ENCODE measurements at places on chromosomes 7 and 10.

DNA sequence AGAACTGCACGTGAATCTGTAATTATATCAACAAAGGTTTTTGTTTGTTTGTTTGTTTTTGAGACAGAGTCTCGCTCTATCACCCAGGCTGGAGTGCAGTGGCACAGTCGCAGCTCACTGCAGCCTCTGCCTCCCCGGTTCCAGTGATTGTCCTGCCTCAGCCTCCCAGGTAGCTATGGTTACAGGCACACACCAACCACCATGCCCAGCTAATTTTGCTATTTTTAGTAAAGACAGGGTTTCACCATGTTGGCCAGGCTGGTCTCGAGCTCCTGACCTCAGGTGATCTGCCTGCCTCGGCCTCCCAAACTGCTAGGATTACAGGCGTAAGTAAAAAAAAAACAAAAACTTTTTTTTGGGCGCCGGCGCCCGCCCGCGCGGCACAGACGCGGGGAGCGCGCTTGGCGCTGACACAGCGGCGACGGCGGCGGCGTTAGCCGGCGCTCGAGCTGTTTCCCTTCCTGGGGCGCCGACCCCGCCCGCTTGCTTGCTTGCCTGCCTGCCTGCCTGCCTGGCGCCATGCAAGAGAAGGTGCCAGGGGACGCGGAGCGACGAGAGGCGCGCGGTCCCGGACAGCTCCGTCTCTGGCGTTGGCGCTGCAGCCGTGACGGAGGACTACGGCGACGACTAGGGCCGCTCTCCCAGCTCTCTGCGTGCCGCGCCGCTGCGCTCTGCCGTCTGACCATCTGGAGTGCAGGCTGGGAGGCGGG, 171.4 kb upstream of the NUPR2 start:
- DNase-seq, result no peak

DNA sequence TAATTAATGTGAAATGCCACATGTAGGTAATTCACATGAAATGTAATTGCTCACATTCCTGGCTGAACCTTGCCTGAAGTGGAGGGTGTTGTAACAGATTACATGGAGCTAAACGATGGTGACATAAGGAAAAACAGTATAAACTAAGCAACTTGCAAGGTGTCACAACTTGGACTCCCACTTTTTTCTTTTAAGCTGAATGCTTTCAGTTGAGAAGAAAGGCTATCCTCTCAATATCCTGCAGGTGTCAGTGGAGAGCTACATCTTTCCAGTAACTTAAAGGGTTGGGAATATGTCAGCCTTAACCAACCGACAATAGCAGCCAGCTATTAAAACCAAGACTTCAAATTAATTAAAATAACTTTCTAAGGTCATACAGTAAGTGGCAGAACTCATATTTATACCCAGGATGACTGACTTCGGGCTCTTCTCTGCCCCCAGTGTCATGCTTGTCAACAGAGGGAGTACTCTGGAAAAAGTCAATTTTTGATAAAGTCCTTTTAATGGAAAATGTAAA, 33.7 kb downstream of the NRBF2 start:
- no peak for DNase-seq

- no peak for DNase-seq
Measured at GRCh38 chr7:118420888-118421287, 196.4 kb downstream of the ANKRD7 start.

DNA sequence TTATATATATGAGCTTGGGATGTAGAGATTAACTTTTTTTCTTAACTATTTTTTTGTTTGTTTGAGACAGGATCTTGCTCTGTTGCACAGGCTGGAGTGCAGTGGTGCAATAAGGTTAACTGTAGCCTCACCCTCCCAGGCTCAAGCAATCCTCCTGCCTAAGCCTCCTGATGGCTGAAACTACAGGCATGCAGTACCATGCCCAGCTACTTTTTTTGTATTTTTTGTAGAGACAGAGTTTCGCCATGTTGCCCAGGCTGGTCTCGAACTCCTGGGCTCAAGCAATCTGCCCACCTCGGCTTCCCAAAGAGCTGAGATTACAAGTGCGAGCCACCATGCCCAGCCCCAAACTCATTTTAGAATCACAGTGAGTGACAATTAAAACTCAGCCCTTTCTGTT, 105.2 kb downstream of the CUBN start:
- DNase-seq, result no peak

DNA sequence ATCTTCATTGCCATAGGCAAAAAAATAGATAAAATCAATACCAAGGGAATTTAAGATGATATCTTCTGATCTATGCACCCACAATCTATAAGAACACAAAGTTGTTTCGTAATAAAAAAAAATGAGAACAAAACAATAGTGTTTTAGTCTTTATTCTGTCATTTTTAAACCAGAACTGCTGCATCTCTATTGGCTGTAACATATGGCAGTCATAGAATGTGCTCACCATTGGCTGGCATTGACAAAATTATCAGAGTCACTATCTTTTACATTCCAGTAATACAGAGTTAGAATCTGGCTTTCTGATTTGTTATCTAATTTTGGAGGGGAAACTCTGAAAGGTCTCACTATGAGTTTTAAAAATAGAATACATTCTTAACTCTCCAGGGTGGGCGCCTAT, 138.6 kb upstream of the CCDC6 start:
- DNase-seq, result no peak

DNA sequence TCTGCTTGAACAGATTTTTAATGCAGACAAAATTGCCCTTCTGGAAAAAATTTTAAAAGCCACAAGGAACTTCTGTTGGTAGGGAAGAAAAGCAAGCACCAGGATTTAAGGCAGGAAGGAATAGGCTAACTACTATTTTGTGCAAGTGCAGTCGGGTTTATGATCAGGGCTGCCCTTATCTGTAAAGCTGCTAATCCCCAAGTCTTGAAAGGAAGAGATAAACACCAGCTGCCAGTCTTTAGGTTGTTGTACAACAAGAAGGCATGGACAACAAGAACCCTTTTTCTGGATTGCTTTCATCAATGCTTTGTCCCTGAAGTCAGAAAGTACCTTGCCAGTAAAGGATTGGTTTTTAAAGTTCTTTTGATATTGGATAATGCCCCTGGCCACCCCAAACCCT, 40.7 kb downstream of the RALA start:
- no peak for DNase-seq

- peak; percentile 59 for DNase-seq
Measured at GRCh38 chr10:14173706-14174594, 156.8 kb downstream of the FRMD4A start.

DNA sequence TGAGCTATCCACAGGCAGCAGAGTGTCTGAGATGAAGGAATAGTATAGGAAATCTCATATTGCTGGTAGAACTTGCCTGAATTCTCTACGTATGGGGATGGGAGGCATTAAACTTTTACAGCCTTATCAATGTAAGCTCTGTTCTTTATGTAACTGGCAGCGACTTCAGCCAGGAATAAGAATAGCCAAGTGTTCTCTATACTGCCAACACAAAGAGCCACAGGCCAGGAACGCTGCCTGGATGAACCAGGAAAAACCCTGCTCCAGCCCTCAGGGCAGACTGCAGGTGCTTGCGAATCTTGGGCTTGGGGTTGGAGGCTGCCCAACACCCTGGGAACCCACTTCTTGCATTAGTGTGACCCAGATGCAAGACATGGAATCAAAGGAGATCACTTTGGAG, 6.1 kb upstream of the OLAH start:
- no peak for DNase-seq

DNA sequence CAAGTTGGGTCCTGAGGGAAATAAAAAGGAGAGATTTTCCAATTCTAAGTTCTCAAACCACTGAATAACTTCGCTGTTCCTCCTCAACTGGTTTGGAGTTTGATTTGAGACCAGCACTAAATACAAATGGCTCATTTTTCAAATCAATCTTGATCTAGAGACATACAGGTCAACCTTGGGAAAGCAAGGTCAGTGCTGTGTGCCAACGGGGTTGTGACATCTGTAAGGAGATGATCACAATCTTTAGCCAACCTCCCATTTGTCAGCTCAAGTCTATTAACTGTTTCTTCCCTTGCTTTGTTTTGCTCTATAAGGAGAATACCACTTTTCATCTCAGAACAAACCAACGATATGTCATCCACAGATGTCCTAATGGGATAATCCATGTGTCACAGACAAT, 131.1 kb downstream of the TAX1BP1 start:
- DNase-seq, result no peak

GRCh38 chr7:132653366-132653930, 77.2 kb upstream of the PLXNA4 start:
- no peak for DNase-seq

GRCh38 chr10:1611936-1612550, 125.3 kb downstream of the ADARB2 start:
- no peak for DNase-seq

DNA sequence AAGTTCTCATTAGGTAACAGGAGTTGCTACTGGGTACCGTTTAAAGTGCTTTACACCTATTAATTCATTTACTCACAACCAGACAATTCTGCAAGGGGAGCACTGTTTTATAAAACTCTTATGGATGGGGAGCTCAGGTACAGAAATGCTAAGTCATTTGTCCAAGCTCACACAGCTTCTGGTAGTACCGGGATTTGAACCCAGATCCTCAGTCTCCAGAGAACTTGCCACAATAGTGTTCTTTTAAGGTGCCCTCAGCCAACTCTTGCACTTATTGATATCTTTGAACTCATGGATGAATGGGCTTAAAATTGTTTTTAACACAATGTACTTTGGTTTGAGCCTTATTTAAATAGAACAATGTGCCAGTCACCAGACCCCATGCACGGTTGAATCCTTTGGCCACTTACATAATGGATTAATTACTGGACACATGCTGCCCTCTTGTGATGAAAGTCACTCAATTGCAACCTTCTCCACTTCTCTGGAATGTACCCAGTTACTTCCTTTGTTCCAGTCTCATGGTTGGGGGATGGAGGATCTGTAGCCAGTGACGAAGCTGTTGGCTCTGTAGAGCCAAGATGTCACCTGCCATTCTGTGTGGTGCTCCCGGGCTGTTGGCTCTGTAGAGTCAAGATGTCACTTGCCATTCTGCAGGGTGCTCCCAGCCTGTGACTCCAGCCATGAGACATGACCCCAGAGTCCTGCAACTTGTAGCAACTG, 65.6 kb downstream of the NOD1 start:
- no peak for DNase-seq

- no peak for DNase-seq
Measured at GRCh38 chr7:6395898-6396595, 51.7 kb downstream of the DAGLB start.

- peak; percentile 63 for DNase-seq
Measured at GRCh38 chr7:92634924-92635519, 44.8 kb upstream of the FAM133B start.

- no peak for DNase-seq
Measured at GRCh38 chr7:28738412-28738811, 219.7 kb downstream of the TRIL start.

- no peak for DNase-seq
Measured at GRCh38 chr10:96814264-96814663, 17.8 kb upstream of the LCOR start.

GRCh38 chr10:97736403-97736901, 476 bp upstream of the ZFYVE27 start:
- DNase-seq, result no peak

GRCh38 chr10:7611909-7612308, 54.9 kb downstream of the ITIH5 start:
- no peak for DNase-seq

GRCh38 chr7:127598318-127598717, 4.8 kb downstream of the FSCN3 start:
- no peak for DNase-seq

- no peak for DNase-seq
Measured at GRCh38 chr7:24504040-24504439, 69.2 kb upstream of the PALS2 start.

DNA sequence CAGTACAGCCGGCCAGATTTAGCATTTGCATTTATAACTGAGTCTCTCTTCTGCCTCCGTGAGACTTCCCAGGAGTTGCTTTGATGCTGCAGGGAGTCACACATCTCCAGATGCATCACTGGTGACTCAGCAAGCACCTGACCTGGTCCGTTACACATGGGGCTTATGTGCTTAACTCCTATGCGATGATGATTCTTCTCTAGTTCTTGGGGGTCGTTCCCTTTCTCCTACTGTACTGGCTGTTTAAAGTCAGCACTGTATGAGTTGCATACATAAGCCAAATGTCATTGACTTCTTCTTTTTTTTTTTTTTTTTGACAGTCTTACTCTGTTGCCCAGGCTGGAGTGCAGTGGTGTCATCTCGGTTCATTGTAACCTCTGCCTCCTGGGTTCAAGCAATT, 13.0 kb upstream of the AKR1E2 start:
- DNase-seq, result no peak

DNA sequence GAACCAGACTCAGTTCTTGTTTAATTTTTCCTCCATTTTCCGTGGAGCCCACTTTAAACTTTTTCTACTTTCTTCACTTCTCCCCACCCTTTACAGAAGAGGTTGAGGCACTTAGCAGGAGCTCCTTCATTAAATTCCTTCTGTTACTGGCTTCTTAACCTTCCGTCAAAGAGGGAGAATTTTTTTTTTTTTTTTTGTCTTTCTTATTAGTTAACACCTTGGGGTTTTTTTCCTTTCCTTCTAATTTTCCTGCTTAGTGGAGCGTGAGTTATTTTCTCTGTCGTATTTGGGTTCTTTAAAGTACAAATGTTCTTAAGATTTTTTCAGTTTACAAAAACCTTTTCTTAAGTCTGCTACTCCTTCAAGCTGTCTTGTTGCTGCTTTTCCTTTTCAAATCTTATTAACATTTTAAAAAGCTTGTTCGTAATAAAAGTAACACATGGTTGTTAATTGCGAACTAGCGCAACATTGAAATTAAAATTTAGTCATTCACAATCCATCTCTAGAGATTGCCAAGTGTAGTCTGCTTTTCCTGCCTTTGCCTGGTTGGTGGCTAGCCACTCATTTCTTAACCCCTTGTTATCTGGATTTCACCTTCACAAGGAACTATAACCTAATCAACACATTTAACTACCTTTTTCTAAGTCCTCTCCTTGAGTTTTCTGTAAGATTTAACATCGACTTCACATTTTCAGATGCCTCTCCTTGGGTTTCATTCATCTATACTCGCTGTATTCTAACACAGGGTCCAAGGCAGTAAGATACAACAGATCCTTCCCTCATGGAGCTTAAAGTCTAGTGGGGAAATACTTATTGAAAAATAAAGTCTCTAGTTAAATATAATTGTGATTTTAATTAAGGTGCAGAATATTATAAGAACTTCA, 2.0 kb downstream of the BMPR1A start:
- no peak for DNase-seq

DNA sequence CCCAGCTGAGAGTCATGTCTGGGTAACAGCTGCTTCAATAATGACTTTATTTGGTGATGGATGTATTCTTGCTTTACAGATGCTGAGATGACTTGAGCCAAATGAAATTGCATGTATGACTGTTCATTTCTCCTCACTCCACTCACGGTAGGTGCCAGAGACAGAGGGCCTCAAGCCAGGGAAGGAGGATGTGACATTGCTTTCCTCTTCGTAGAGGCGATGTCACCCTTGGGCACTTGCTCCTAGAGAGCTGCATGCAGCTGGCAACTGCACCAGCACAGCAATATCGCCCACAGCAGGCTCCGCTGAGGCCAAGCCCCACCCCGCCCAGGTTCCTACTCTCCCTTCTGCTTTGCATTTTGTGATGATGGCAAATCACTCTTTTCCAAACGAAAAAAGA, 116.6 kb upstream of the AOAH start:
- DNase-seq, result no peak

- no peak for DNase-seq
Measured at GRCh38 chr7:101386558-101387231, 24.0 kb downstream of the COL26A1 start.

GRCh38 chr10:118729641-118730258, 25.0 kb downstream of the CACUL1 start:
- DNase-seq, result no peak

- DNase-seq, result no peak
Measured at GRCh38 chr7:116582806-116583444, 58.1 kb downstream of the CAV1 start.

- DNase-seq, result no peak
Measured at GRCh38 chr7:104940023-104940710, 73.8 kb upstream of the KMT2E start.

- peak; percentile 28 for DNase-seq
Measured at GRCh38 chr10:131070856-131071255, 240.7 kb downstream of the TCERG1L start.

All from activated CD8-positive, alpha-beta memory T cell treated with anti-CD3 and anti-CD28 coated beads for 24 hours (primary cell).